NCI-H2081 treated with DMSO at 0.1 percent for 48 hours (cell line): ENCODE measurements at places on chromosomes 12 and 14.

DNA sequence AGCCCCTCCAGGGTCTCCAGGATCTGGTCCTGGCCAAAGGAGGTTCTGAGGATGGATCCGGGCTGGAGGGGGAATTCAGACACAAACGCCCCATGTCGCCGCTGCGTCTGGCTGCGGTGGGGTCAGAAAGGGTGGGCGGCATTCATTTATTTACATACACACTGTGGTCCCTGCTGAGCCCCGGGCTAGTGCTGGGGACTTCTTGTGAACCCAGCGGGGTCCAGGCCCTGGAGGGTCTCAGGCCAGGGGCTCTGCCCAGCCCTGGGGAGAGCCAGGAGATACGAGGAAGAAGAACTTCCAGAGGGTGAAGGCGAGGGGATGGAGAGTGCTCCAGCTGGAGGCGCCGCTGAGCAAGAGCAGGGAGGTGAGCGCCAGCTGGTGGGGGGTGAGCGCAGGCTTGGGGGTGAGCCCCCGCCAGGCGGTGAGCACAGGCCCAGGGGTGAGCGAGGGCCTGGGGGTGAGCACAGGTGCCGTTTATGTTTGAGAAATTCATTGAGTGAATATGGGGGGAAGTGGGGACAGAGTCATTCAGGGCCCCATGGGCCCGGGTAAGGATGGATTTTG is 68.1 kb downstream of the NCOR2 start:
- DNase-seq, result no peak

GRCh38 chr12:97572220-97572619 is 109.6 kb downstream of the RMST start:
- no peak for DNase-seq

DNA sequence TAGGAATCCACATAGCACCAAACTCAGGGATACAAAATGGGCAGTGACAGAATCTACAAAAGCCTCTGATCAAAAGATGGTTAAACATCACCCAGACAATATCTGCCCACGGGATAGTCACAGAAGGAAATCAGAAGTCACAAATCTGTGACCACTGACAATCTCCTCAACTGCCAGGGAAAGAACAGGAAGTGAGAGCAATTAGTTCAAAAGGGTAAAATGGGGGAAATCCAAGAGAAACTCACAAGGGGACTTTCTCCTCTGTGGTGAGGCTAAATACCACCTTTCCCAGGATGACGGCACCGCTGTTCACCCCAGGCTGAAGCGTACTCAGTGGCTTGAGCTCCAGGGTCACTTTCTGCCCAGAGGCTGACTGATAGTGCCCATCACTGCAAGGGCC is 10.7 kb downstream of the TTC5 start:
- DNase-seq, result no peak

GRCh38 chr14:32019276-32019675 is 57.8 kb upstream of the ARHGAP5 start:
- DNase-seq, result no peak

DNA sequence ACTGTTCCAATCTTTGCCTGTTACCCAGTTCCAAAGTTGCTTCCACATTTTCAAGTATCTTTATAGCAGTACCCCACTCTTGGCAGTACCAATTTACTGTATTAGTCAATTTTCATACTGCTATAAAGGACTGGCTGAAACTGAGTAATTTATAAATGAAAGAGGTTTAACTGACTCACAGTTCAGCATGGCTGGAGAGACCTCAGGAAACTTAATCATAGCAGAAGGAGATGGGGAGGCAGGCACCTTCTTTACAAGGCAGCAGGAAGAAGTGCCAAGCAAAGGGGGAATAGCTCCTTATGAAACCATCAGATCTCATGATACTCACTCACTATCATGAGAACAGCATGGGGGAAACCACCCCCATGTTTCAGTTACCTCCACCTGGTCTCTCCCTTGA is 215.0 kb downstream of the SNAPC1 start:
- DNase-seq, result no peak

GRCh38 chr12:64566831-64567517 is 43.3 kb upstream of the RASSF3 start:
- DNase-seq, result no peak

- no peak for DNase-seq
These were observed 774.8 kb downstream of the VRK1 start for GRCh38 chr14:97571866-97572555.

DNA sequence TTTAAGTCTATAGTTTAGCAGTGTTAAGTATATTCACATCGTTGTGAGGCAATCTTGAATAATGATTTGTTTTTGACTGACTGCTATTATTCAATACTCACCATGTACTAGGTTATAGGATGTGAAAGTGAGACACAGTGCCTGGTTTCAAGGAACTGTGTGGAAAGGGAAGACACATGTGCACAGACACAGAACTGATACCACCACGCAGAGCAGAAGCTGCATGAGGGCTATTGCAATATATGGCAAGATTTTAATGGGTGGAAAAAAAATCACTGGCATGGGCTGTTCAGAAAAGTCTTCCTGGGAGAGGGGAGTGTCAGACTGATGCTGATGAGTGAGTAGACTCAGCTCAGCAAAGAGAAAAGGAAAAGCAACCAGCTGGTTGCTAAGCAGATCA is 10.4 kb downstream of the SLC7A8 start:
- no peak for DNase-seq

- no peak for DNase-seq
These were observed 41.2 kb downstream of the RFLNA start for GRCh38 chr12:124336184-124336437.

- DNase-seq, result no peak
These were observed 100.5 kb downstream of the PPM1H start for GRCh38 chr12:62834406-62834805.

DNA sequence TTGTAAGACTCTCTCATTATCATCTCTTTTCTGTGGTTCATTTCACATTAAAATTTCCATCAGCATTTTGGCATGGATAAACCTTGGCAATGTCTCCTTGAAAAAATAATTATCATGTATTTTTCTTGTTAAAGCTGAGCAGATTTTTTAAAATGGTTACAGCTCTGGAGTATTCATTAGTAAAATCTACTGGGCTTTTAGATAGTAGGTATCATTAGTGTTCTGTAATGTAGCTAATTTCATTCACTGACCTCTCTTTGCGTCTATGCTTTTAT is 36.9 kb upstream of the CDK17 start:
- no peak for DNase-seq

DNA sequence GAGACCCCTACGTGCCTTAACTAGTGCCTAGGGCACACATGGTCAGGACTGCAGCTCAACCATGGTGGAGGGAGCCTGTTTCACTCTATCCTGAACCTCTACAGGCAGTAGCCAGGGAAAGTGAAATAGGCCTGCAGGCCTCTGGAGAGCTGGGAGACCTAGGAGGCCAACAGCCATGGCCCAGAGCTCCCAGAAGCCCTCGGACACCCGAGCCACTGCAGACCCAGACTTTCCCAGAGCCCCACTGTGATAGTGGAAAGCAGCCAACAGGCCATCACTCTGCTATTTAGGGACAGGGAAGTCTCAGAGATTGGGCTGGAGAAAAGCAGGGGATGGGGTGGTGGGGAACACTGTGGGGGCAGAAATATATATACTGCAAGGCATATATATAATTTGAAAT is 56.5 kb upstream of the ZFP36L1 start:
- DNase-seq, result no peak

DNA sequence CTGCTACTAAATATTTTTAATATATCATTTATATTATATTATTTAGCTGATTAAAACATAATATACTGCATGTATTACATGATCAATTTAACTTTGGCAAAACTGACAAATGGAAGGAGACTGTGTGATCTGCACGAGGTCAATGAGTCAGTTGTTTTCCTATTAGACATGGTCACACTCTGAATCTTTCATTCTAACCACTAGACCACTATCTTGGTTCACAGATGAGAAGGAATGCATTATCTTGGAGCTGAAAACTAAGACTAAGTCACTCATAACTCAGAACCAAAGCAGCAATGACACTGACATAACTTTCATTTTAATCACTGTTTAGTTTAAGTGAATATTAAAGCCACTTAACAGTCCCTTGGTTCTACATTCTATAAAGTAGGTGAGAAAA is 37.4 kb downstream of the GNPTAB start:
- no peak for DNase-seq

DNA sequence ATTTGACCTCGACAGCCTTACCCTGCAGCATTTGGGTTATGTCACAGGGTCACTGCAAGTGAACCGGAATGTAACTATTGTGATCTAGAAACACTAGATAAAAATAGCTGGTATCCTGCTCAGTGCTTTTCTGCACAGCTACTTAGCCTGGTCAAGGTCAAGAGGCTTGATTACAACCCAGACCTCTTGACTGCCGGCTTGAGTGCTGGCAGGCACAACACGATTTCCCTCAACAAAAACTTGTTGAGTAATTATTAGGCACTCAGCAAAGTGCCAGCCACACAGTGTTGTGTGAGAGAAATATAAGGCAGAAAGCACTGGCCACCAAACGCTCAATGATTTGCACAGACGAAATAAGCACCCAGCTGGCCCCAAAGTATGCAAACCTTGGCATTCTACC is 156.7 kb downstream of the NUAK1 start:
- DNase-seq, result no peak

DNA sequence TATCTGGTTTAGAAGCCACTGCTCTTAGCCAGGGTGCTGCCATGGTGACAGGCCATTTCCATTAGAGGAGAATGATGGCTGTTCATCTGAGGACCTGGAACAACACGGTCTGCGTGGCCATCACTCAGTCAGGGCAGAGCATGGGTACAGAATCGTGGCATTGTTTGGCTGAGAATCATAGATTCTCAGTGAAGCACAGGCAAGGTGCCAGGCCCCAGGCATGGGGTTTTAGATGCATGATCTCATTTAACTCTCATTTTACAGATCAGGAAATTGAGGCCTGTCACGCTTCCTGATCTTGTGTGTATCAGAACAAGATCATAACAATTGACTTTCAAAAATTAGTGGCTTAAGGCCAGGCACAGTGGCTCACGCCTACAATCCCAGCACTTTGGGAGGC is 26.8 kb upstream of the IRF2BPL start:
- DNase-seq, result no peak

DNA sequence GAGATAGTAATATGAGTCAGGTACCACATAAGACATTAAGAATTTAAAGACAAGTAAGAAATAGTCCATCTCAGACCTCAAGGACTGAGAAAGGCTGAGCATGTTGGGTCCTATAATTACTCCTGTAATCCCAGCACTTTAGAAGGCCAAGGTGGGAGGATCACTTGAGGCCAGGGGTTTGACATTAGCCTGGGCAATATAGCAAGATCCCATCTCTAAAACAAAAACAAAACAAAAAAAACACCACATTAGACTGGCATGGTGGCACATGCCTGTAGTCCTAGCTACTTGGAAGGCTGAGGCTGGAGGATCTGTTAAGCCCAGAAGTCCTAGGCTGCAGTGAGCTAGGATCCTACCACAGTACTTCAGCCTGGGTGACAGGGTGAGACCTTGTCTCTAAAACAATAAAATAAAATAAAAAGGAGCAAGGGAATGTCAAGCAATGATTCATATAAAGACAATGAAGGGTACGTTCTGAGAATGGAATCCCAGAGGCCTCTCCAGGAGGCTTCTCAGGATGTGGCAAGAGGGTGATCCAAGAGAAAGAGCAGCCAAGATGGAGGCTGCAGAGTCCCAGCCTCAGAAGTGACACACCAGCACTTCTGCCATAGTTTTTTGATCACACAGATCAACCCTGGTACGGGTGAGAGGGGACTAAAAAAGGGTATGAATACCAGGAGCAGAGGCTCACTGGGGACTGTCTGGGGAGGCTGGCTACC is 206.4 kb downstream of the CRADD start:
- DNase-seq, result no peak

DNA sequence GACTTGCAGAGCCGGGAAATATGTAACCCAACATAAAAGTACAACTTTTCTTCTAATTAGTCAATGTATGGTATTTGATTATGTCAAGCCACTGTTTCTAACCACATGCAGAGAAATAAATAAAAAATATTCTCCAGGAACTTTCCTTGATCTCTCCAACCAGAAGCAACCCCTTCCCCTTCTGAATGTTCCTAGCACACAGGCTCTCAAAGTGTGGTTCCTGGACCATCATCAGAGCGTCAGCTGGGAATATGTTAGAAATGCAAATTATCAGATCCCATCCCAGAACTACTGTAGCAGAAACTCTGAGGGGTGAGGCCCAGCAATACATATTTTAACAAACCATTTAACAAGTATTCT is 21.0 kb upstream of the ITPR2 start:
- no peak for DNase-seq

GRCh38 chr12:63893170-63893569 is 48.7 kb downstream of the SRGAP1 start:
- no peak for DNase-seq

GRCh38 chr12:32679920-32680237 is 778 bp downstream of the DNM1L start:
- no peak for DNase-seq

DNA sequence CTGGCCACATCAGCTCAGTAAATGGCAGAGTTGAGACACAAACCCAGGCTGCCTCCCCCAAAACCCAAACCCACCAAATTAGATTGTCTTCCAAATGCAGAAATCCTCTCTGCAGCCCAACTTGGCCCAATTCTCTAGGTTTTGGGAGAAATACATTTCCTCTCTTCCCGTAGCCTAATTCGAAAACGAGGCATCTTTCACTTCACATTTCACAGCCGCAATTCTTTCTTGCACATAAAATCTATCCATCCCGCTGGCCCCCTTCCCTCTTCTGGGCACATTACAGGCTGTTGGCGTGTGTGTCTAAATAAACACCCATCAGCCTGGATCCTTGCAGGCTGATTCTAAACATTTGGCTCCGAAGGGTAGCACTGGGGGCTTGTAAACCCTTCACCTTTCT is 83.8 kb upstream of the VRK1 start:
- no peak for DNase-seq

DNA sequence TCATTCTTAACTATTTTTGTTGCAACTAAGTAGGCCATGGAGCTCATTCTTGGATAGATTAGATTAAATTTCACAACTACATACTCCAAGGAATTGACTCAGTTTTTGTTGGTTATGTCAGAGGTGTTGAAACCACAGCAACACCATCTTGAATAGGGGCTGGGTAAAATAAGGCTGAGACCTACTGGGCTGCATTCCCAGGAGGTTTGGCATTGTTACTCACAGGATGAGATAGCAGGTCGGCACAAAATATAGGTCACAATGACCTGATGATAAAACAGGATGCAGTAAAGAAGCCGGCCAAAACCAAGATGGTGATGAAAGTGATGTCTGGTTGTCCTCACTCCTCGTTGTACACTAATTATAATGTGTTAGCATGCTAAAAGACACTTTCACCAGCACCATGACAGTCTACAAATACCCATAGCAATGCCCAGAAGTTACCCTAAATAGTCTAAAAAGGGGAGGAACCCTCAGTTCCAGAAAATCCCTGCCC is 20.9 kb downstream of the DMAC2L start:
- no peak for DNase-seq

DNA sequence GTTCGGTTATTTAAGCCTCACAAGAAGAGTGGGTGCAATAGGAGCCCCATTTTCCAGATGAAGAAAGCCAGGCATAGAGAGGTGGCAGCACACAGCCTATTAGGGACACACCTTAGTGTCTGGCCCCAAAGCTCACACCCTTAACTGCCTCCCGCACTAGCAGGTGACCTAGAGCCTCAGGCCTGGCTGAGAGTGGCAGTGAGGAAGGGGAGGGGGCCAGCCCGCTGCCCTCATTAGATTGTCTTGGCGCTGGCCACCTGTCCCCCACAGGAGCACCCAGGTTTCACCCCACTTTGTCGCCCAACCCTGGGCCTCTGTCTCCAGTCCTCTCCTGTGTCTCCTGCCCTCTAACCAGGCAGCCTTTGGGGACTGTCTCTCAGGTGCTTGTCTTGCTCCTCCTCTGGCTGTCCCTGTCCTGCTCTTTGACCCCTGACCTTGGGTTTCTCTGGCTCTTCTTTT is 18.5 kb upstream of the PGF start:
- DNase-seq, result no peak
